CD4-positive, alpha-beta T cell (primary cell): ENCODE measurements at places on chromosomes 4 and X.

GRCh38 chr4:54819034-54819433, 161.3 kb downstream of the KIT start:
- DNase-seq = no peak

DNA sequence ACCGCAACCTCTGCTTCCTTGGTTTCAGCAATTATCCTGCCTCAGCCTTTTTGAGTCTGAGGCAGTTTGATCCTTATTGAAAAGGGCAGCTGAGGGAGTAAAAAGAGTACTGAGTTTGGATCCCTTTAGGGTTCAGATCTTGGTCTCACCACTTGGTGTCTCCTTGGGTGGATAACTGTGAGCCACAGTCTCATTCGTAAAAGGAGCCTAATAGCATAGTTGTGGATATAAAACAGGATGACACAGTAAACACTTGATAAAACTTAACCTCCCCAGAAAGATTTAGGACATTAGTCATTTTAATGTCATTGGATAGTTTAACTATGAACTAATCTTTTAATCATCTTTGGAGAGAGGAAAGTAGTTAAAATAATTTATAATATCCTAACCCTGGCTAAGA, 173.0 kb downstream of the ANK2 start:
- no peak for DNase-seq

GRCh38 chr4:10336471-10336870, 120.8 kb downstream of the ZNF518B start:
- no peak for DNase-seq

GRCh38 chr4:72022553-72022952, 9.2 kb upstream of the NPFFR2 start:
- no peak for DNase-seq

DNA sequence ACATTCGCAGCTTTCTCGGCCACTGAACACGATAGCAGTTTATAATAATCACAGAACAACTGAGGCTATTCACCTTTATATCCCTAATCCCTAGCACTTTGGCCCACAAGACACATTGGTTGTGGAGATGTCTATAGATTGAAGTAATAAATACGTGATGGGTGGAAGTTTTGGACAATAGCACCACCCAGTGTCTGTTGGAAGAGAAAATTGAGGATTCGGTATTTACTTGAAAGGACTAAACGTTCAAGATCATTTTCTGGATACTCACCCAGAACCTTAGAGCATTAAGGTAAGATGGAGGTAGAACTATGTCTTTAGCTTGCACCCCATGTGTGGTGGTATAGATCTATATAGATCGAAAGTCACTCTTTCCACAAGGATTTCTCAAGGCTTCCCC, 787 bp upstream of the TMSB15A start:
- DNase-seq = no peak

DNA sequence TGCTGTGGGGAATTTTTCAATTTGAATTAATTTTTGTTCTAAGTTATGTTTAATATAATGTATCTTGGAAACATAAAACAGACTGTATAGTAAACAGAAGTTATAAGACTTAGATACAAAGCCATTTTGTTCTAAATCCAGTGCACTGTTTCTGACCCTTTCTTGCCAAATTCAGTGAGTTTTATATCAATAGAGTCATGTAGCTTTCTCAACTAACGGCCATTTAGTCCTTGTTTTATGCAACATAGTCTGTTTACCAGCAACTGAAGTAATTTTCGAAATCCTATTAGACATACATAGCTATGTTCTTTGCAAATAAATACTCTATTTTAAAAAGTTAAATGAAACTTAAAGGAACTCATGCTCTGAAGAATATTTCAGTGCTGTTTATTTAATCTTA, 242.8 kb downstream of the ADGRL3 start:
- no peak for DNase-seq

DNA sequence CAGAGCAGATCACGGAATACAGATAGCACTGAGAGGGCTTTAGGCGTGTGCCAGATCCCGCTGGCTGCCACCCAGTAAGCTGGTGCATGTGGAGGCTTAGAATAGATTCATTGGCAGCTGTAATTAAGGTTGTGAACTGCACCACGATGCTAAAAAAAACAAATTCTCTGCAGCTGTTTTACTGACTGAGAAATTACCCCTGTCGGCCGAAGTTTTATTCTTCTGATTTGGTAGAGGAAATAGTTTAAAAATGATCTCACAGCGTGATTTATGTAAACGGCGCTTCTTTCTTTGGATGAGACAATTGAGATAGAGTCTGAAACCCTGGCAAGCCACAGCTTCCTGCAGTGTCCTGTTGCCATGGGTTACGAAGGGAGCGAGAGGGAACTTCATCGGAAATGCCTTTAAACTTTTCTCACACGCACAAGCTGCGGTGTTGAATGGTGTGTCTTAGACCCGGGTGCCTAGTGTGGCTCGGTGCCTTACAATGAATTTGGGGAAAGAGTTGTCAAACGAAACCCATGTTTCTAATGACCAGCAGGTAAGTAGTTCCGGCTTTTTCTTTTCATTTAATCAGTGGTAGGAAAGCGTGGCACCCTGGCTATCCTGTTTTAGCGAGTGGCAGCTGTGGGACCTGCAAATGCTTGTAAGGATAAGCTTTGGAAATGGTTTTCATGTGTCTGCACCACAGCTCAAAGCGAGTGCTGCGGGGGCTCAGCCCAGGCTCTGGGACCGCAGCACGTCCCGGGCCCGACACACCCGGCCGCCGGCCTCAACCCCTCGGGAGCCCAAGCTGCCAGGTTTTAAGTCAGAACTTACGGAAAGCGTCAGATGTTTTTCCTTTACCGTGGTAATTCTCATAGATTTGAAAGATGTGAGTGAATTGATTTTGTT, 71.7 kb upstream of the HGFAC start:
- no peak for DNase-seq

DNA sequence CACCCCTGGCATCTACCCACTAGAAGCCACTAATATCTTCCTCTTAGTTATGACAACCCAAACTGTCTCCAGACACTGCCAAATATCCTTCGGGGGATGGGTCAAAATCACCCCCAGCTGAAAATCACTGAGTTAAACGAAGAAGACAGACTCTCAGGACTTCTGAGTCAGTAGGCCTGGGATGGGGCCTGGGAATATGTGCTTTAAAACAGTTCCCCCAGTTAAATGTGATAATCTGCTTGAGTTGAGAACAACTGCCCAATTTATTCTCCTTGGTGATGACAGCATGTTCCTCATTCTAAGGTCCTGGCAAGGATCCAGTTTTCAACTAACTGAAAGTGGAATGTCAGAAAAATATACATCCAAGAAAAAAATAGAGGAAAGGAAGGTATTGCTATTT, 52.4 kb downstream of the CBLL2 start:
- no peak for DNase-seq
